ENCODE measurements at places on chromosomes 13 and 19. TPM values are rescaled to one million over a fixed set of nuclear protein-coding genes. Genes with fewer than 3 reads are reported as not detected.

FSD1 gene
- 8.4 TPM for total RNA-seq

IGSF23 gene
- 0.63 TPM for total RNA-seq

ANKRD24 gene
- 0.39 TPM for total RNA-seq

ZNF653 gene
- 3.9 TPM for total RNA-seq

ZNF234 gene
- total RNA-seq: 2.7 TPM

TSSK6 gene
- 0.85 TPM for total RNA-seq

KCNRG gene
- 0.42 TPM for total RNA-seq

SSC5D gene
- 1.2 TPM for total RNA-seq
